ENCODE measurements at places on chromosomes 5 and 9. TPM values are rescaled to one million over a fixed set of nuclear protein-coding genes. Genes with fewer than 3 reads are reported as not detected.

DNA sequence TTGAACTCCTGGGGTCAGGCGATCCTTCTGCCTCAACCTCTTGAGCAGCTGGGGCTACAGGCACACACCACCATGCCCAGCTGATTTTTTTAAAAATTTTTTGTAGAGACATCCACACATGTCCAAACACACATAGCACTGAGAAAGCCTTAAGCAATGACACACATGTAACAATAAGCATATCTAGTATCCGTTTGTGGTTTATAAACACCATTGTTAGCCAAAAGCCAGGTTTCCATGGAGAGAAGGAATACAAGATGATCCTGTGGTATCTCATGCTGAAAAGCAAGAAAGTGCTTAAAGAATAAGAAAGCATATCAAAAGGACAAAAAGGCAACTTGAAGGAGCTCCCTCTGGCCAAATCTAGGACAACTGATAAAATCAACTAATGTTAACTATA lies 29.7 kb upstream of the SLC1A3 start:
- no peaks in the 10 kb centered on the region for H3K4me1 ChIP-seq
- no peaks in the 10 kb centered on the region for H3K27me3 ChIP-seq
- no peaks in the 10 kb centered on the region for H3K36me3 ChIP-seq
- no peak for DNase-seq
- no peak overlapping the region for H3K4me3 ChIP-seq

The FCN2 gene
- total RNA-seq: not detected

The HRH2 gene
- total RNA-seq: 3.3 TPM

GRCh38 chr5:438481-438981 lies 4.4 kb upstream of the EXOC3 start:
- peak; percentile 18 for DNase-seq
- no peaks in the 10 kb centered on the region for H3K36me3 ChIP-seq
- no peak overlapping the region for H3K4me3 ChIP-seq
- H3K4me1 ChIP-seq: no peaks in the 10 kb centered on the region
- H3K27me3 ChIP-seq: no peaks in the 10 kb centered on the region

DNA sequence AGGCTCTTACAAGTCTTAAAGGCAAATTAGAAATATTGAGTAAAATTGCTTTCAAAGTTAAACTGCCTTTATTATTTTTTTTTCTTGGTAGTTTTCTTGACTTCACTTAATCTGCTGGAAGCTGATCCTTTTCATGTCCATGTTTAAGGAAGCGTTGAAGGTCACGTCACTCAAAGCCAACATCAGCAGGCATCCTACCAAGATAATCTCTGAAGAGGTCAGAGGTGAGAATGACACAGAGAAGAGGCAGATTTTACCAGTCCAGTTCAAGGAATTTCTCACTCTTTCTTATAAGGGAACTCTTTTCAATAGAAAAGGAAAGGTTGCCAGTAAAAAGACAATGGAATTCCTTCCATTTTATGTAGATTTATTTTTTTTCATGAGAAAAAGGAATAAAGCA lies 259.8 kb downstream of the ANXA1 start:
- H3K4me1 ChIP-seq: no peaks in the 10 kb centered on the region
- no peaks in the 10 kb centered on the region for H3K27me3 ChIP-seq
- H3K27ac ChIP-seq: no peak overlapping the region
- no peaks in the 10 kb centered on the region for H3K36me3 ChIP-seq
- H3K4me3 ChIP-seq: no peak overlapping the region

- H3K36me3 ChIP-seq: no peaks in the 10 kb centered on the region
- no peak for DNase-seq
- peaks cover 12% of the 10 kb centered on the region for H3K27me3 ChIP-seq
- no peak overlapping the region for H3K4me3 ChIP-seq
- H3K27ac ChIP-seq: no peak overlapping the region
Observed at GRCh38 chr9:115115924-115116323, 2.0 kb downstream of the TNC start.

DNA sequence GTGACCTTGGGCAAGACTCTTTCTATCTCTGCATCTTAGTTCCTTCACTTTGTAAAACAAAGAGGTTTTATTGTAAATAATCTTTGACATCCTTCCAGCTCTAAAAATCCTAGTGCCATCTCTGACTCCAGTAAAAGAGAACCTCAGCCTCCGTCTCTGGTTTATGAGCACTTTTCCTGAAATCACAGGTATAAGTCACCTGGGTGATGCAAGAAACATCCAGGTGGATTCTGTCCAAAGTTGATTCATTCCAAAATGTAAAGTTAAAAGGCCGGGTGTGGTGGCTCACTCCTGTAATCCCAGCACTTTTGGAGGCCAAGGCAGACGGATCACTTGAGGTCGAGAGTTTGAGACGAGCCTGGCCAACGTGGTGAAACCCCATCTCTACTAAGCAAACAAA lies 21.1 kb upstream of the UBAP2 start:
- no peaks in the 10 kb centered on the region for H3K27me3 ChIP-seq
- H3K4me3 ChIP-seq: no peak overlapping the region
- no peaks in the 10 kb centered on the region for H3K4me1 ChIP-seq
- no peak overlapping the region for H3K27ac ChIP-seq
- no peak for DNase-seq
- H3K36me3 ChIP-seq: no peaks in the 10 kb centered on the region

The FBXL7 gene
- total RNA-seq: 14.6 TPM
